ENCODE measurements at places on chromosomes 13 and 19. TPM values are rescaled to one million over a fixed set of nuclear protein-coding genes. Genes with fewer than 3 reads are reported as not detected.

GRCh38 chr13:112728375-112729126, 38.7 kb downstream of the ATP11A start:
- no peak for DNase-seq

COPE gene
- 145 TPM for polyA plus RNA-seq

TBC1D17 gene
- polyA plus RNA-seq = 48.3 TPM

GRCh38 chr13:63838366-63839110, 2422.9 kb upstream of the PCDH20 start:
- no peak for DNase-seq

SELENOV gene
- polyA plus RNA-seq = 7.4 TPM

DNA sequence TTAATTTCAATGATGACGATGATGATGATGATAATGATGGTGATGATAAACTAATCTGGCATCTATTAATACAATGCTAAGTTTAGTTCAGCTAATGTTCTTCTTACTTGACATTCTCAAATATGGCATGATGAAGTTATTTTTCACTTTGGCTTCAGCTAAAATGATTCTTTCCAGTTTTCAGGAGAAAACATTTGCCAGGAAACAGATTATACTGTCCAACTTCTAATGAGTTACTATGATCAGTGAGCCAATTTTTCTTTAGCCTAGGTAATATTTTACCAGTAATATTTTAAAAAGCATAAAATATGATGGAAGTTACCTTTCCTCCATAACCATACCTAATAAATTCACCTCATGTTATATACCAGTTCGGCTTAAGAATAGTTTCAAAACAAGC, 245.7 kb upstream of the CSNK1A1L start:
- no peak for DNase-seq

ZSCAN4 gene
- 0.24 TPM for polyA plus RNA-seq

SLC10A2 gene
- polyA plus RNA-seq = 0.65 TPM

ZNF560 gene
- polyA plus RNA-seq = 0.38 TPM
